Activated CD8-positive, alpha-beta T cell treated with anti-CD3 and anti-CD28 coated beads, Interleukin-2, amount 10 ng/mL, durations not matched to agents 7 days and 5 days (primary cell): ENCODE measurements at places on chromosomes 6 and 20. TPM values are rescaled to one million over a fixed set of nuclear protein-coding genes. Genes with fewer than 3 reads are reported as not detected.

Gene RAMACL
- total RNA-seq = 0.29 TPM

Gene PREX1
- 152 TPM for total RNA-seq

Gene GSS
- total RNA-seq = 55.1 TPM

Gene SLPI
- total RNA-seq = not detected

Gene ITCH
- total RNA-seq = 59.9 TPM

Gene ADTRP
- total RNA-seq = 0.63 TPM

Gene PPP1R18
- total RNA-seq = 286 TPM

Gene SNAP25
- total RNA-seq = not detected

Gene NR2E1
- not detected for total RNA-seq

Gene RPL10A
- 1,443 TPM for total RNA-seq

Gene ANKS1A
- total RNA-seq = 5.3 TPM

Gene TMEM170B
- 0.95 TPM for total RNA-seq
